ENCODE measurements at places on chromosomes 11 and 22. TPM values are rescaled to one million over a fixed set of nuclear protein-coding genes. Genes with fewer than 3 reads are reported as not detected.
A peak's percentile ranks its signal among the peaks of the same experiment; 100 is the strongest.

- ATAC-seq, result no peak
- H3K4me3 ChIP-seq, result no peak overlapping the region
Measured at GRCh38 chr22:47163856-47164513, 401.5 kb downstream of the TBC1D22A start.

DNA sequence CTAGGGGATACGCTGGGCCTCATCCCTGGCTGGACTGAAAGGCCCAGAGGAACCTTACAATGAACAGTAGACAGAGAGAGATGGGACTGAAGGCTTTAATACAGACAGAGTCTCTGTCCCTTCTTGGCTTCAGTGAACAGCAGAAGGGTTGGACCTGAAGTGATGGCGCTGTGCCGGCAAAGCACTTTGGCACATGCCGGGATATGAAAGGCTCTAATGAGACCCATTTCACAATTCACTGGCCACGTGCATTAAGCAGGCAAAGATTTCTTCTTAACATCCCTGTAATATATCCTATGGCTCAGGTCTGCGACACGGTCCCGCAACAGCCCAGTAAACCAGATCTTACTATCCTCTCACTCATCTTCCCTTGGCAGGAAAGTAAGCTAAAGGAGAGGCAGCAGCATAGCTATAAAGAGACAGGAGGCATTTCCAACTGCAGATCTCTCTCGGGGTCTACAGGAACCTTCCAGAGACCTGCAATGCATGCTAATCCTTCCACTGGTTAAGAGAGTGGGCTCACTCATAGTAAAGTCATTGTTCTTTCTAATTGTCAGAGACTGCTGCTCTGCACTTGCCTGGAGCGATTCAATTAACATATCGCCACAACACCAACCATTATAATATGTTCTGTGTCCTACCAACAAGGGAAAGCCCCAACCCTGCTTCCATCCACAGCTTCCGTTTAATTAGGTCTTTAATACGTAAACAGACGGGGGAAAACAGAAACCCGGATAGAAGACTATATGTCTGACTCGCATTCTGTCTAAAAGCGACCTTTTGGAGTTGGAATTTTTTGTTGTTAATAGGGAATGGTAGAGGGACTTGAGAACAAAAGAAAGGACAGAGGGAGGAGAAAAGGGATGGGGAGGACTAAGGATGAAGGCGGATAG lies 1179.0 kb downstream of the LRRC4C start:
- H3K27ac ChIP-seq, result no peak overlapping the region
- no peak overlapping the region for H3K4me3 ChIP-seq
- H3K27me3 ChIP-seq, result no peaks in the 10 kb centered on the region
- H3K36me3 ChIP-seq, result no peaks in the 10 kb centered on the region
- H3K4me1 ChIP-seq, result no peaks in the 10 kb centered on the region

DNA sequence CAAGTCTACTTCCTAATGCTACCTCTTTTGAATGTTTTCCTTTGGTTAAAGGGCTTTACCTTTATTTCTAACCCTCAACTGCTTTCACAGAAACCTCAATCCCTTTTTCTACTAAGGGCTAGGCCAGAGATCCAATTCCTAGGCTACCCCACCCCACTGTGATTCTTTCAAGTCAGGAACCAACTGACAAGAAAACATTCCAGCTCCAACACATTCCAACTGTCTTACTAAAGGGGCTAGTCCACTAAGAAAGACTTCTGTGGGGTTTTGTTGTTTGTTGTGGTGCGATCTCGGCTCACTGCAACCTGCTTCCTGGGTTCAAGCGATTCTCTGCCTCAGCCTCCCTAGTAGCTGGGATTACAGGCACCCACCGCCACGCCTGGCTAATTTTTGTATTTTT lies 151.3 kb downstream of the APOL5 start:
- no peak for ATAC-seq
- peak overlapping the region; percentile 5 for H3K27ac ChIP-seq
- H3K4me3 ChIP-seq, result no peak overlapping the region
- H3K36me3 ChIP-seq, result no peaks in the 10 kb centered on the region

DNA sequence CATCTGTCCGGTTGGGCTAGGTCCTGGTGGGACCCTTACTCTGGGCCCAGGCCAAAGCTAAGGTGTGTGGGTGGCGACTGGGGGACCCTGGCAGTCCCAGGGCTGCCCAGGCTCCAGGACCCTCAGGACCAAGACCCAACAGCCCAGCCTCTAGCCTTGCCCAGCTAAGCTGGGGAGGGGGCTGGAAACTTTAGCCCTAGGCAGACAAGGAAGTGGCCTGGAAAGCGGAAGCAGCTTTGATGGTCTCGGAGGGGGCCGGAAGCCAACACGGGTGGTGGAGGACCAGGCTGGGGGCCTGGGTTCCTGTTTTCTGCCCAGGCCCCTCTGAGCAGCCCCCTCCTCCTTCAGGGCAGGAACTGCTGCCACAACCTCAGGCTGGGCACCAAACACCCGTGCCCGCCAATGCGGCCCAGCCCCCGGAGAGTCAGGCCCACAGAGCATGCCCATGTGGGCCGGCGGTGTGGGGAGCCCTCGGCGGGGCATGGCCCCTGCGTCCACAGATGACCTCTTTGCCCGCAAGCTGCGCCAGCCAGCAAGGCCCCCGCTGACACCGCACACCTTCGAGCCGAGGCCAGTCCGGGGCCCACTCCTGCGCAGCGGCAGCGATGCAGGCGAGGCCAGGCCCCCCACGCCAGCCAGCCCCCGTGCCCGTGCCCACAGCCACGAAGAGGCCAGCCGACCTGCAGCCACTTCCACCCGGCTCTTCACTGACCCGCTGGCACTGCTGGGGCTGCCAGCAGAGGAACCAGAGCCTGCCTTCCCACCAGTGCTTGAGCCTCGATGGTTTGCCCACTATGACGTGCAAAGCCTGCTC lies 2.8 kb downstream of the SIPA1 start:
- no peak for ATAC-seq
- H3K4me3 ChIP-seq, result peak overlapping the region; percentile 38
- H3K27me3 ChIP-seq, result no peaks in the 10 kb centered on the region
- H3K4me1 ChIP-seq, result no peaks in the 10 kb centered on the region
- H3K27ac ChIP-seq, result no peak overlapping the region

TNNT3 gene
- 2.5 TPM for total RNA-seq

ZNF74 gene
- 10.1 TPM for total RNA-seq

C11orf91 gene
- not detected for total RNA-seq

APOL4 gene
- 18.8 TPM for total RNA-seq

HEPN1 gene
- not detected for total RNA-seq

HTR3A gene
- total RNA-seq, result 0.77 TPM

POU2AF3 gene
- total RNA-seq, result 3.8 TPM

Data from gastroesophageal sphincter (tissue), 4 donors.